ENCODE measurements at places on chromosomes 16 and 17.

- no peak for DNase-seq
These were observed 13.3 kb downstream of the SNN start for GRCh38 chr16:11681556-11681955.

DNA sequence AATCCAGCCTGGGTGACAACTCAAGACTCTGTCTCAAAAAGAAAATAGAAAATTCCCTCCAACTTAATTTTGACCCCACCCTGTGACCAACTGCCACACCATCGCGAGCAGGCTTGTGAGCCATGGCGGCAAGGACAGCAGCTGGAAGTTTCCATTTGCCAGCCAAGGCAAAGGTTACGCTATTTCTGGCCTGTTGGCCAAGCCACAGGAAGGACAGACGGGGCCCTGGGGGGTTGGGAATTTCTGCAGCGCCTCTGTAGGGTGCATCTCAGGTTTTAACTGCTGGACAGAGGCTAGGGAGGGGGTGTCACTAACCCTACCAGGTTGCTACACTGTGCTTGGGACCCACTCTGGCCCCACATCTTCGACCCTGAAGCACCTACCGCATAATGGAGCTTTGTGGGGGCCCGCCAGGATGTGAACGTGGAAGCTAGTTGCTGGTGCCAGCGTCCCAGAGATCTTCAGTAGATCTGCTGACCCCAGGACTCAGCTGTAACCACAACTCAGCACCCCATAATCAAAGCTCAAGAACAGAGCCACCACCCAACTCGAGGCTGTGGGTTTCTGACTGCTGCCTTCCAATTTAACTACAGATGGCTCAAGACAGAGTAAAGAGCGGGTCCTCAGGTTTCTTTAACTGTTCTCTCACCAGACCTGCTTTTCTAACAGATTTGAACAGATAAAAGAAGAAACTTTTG is 10.9 kb downstream of the KIFC3 start:
- no peak for DNase-seq

GRCh38 chr16:554297-554621 is 5.9 kb upstream of the PRR35 start:
- no peak for DNase-seq

GRCh38 chr17:39569126-39569525 is 38.6 kb downstream of the NEUROD2 start:
- DNase-seq = no peak

GRCh38 chr17:81347437-81347836 is 47.8 kb upstream of the BAHCC1 start:
- no peak for DNase-seq

DNA sequence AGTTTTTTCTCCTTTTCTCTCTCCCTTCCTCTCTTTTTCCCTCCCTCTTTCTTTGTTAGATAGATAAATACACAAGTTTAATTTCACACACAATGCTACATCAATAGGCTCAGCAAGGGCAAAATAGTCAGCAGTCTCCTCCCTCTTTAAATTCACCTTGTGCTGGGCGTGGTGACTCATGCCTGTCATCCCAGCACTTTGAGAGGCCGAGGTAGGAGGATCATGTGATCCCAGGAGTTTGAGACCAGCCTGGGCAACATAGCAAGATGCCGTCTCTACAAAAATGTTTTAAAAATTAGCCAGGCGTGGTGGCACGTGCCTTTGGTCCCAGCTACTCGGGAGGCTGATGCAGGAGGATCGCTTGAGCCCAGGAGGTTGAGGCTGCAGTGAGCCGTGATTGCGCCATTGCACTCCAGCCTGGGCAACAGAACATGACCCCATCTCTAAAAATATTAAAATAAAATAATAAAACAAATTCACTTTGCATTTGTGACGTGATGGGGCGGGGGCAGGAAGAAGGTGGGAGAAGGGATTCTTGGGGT is 27.4 kb downstream of the IL21R start:
- DNase-seq = no peak

- DNase-seq = no peak
These were observed 6.8 kb downstream of the MEAK7 start for GRCh38 chr16:84497418-84498222.

- DNase-seq = no peak
These were observed 48.6 kb downstream of the CDRT4 start for GRCh38 chr17:15418781-15419180.

DNA sequence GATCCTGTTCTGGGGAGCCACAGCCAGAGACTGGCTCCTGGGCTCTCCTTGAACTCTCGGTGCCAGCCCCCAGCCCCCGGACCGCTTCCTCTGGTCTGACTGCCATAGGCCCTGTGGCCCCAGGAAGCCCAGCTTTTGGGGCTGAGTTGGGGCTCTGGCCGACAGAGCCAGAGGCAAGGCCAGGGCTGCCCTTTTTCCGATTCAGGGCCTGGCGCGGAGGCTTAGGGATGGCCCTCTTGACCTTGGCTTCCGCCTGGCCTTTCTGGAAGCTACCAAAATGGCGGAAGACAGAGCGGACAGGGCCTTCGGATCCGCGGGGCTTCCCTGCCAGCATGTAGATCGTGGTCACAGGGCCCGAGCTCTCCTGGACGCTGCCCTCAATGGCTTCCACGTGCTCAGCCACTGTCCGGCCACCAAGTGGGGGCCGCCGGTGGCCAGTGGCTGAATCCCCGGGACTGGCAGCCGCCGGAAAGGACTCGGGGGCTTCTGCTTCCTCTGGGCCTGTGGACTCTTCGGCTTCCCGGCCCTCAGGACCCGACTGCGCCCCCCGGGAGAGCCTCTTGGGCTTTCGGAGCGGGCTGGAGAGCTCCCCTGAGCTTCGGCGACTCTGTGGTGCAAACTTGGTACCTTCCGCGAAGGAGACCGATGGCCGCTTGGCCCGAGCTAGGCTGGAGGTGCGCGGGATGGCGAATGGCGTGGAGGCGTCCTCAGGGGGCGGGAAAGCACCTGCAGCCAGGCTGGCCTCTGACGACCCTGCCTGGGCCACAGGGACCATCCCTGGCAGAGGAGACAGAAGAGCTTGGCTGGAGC is 6.4 kb upstream of the SLC43A2 start:
- no peak for DNase-seq

DNA sequence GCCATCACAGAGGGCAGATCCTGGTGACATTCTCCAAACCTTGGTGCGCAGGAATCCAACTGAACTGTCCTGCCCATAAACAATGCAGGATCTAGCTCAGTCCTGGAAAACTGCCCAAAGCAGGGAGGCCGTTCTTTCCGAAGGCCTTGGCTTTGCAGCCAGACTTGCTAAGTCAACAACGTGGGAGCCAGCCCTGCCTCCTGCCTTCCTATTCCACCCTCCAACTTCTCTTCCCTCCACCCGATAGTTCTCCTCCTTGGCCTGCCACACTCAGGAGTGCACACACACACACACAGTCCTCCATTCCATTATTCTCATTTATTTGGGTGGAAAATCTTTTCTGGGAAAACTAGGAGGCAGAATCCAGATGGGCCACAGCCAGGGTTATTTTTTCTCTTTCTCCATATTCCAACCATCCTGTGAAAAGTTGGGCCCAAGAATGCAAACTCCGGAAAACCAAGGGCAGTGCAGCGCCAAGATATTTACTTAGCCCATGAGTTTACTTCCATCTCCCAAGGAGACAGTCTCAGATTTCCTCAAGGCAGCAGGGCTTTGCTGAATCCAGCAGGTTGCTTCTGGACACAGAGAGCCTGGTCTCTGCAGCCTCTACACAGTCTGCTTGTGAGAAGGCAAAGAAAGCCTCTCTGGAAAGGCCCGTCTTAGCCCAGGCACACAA is 15.8 kb downstream of the COPRS start:
- DNase-seq = no peak

- DNase-seq = no peak
These were observed at the start of gene SLC13A2 for GRCh38 chr17:28473542-28473941. Gene SLC13A2, plus strand, starts transcription at chr17:28473644. Its CDS starts 69 bp downstream, at chr17:28473713.

Data from stimulated activated CD4-positive, alpha-beta T cell treated with anti-CD3 and anti-CD28 coated beads, Interleukin-2, amount 100 ng/mL, for 24 hours (primary cell).